ENCODE measurements at places on chromosomes 3 and 15.

GRCh38 chr3:157938154-157938779, 168.0 kb downstream of the SHOX2 start:
- no peak for DNase-seq

DNA sequence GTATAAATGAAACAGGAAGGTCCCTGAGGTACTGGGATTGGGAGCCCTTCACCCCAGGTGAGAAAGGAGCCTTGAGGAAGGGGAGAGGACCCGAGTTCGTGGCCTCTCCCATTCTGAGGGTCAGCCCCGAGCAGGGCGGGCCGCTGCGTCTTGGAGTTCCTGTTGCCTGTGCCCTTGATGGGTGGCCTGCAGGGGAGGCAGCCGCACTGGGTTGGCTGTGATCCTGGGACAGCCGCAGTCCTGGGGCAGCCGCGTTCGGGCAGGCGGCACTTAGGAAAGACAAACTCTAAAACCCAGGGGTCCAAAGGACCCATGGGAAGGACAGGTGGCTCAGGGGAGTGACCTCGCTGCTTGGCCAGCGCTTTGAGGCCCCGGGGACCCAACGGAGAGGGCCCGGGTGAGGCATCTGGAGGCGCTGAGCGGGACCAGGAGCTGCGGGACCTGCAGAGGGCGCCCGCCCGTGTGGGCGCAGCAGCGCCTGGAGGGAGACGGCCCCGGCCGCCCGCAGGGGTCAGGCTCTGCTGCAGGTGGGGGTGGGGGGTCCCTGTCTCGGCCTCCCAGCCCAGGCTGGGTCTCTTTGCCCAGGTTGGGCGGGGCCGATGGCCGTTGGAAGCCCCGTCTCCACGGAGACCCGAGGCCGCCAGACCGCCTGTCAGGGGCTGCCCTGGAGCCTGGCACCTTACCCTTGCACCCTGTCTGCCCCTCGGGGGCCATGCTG, 65.1 kb downstream of the HMCES start:
- peak; percentile 15 for DNase-seq

DNA sequence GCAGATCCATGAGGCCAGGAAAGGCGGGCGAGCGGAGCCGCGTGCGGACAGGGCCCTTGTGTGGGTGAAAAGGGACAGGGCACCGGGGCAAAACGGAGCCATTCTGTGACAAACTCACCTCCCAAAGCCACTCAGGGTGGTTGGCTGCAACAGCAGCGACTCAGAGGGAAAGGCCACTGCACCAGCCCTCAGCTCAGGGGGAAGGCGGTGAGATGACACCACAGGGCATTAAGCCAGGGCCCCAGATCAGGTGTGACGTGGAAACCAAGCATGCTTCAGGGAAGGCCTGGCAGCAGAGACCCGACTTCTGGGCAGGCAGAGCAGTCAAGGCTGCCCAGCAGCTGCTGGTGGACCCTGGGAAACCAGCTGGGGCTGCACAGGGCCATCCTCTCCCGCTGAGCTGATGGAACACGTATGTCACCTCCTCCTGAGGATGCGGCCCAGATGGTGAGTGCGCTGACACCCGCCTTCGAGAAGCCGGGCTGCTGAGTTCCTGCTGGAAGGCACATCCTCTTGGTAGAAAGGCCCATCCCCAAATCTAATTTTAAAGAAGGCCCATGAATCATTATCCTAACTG, 82.3 kb downstream of the CHSY1 start:
- DNase-seq, result no peak

DNA sequence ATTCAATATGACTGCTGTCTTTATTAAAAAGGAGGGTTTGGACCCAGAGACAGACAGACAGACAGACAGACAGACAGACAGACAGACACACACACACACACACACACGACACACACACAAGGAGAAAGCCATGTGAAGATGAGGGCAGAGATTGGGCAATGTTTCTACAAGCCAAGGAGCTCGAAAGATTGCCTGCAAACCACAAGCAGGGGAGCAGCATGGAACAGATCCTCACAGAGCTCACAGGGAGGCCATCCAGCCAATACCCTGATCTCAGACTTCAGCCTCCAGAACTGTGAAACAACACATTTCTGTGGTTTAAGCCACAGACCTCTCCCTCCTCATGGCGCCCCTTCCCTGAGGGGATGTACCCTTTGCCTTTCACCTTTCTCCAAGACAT, 35.8 kb upstream of the ABHD2 start:
- no peak for DNase-seq
